ENCODE measurements at places on chromosomes 7 and 10.

DNA sequence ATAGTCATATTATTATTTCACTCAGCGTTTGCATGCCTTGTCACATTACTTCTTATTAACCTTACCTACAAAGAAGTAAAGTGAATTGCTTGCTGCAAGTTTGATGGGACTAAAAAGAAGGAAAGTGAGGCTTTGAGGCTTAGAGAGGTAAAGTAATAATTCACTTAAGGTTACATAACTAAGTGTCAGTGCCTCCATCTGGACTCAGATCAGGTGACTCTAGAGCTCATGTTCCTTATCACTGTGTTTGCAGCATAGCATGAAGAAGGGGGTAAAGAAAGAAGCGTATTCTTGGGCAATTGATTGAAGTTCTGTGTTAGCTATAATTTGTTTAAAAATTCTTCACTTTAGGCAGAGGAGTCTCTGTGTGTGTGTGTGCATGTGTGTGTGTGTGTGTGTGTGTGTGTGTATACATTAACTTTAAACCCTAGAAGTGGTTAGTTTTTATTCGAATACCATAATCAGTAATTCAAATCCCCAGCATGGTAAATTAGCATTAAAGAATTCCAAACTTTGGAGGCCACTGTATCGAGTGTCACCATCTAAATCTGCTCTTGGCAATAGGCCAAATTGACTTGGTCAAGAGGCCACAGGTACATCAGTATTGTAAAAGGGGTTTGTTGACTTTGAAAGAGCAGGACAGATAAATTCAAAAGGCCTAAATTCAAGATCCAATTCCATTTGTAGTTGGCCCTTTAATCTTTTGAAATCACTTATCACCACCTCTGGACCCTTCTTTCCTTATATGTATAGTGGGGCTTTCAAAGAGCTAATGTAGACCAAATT is 2.2 kb upstream of the PON3 start:
- DNase-seq, result peak; percentile 29

GRCh38 chr10:66744915-66745314 is 180.9 kb upstream of the LRRTM3 start:
- DNase-seq, result no peak

DNA sequence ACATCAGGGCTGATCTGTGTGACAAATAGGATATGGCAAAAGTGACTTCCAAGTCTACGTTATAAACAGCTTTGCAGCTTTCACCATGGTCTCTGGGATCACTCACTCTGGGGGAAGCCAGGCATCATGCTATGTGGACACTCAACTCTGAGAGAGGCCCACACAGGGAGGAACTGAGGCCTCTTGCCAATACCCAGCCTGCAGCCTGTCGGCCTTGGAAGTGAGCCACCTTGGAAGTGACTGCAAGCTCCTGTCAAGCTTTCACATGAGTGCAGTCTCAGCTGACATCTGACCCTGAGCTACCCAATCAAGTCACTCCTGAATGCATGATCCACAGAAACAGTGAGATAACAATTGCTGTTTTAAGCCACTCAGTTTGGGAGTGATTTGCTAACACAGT is 56.5 kb downstream of the MMRN2 start:
- peak; percentile 78 for DNase-seq

- no peak for DNase-seq
Observed at GRCh38 chr10:79063071-79063491, 5.7 kb upstream of the ZMIZ1 start.

All from amniotic epithelial cell (primary cell).